Right ventricle myocardium inferior (tissue), 1 donor: ENCODE measurements at places on chromosomes 1 and 21.

GRCh38 chr1:29835874-29836273 lies 599.6 kb downstream of the PTPRU start:
- no peak for DNase-seq

- no peak for DNase-seq
Measured at GRCh38 chr1:153466908-153467307, 6.5 kb upstream of the S100A7 start.

DNA sequence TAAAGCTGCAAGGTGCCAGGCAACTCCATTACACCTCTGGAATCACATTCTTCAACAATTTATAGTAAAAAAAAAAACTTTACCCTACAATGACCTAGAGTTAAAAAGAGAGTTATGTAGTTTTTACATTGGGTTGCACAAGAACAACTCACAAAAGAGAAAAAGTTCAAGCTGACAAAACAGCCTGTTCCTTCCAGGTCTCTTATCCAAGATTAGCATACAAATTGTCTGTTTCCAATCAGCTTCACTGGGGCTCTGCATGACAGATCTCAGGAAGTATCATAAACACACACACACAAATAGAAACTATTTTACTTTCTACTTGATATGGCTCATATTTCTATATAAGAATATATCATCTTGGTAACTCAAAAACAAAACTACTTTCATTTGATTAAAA lies 154.6 kb downstream of the PCNX2 start:
- no peak for DNase-seq

DNA sequence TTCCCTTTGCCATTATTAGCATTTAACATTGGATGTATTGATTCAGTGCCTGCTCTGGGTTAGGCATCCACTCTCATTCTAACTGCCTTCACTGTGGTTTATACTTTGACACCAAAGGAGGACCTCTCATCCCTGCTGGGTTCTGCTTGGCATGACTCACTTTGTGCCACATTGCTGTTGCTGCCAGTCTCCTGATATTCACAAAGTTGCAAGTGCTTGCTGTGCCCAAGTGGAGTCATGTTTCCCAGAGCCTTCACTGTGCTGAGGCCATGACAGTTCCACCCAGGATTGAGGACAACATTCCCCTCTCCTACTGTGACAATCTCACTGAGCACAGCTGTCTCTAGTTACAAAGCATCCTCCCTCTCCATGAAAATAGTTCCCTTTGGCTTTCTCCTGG lies 519.9 kb upstream of the USP24 start:
- no peak for DNase-seq

- DNase-seq: no peak
Measured at GRCh38 chr1:185672719-185673360, 61.4 kb upstream of the HMCN1 start.

- DNase-seq: no peak
Measured at GRCh38 chr1:235558621-235559169, 54.4 kb upstream of the B3GALNT2 start.
